ENCODE measurements at places on chromosomes 7 and 10. TPM values are rescaled to one million over a fixed set of nuclear protein-coding genes. Genes with fewer than 3 reads are reported as not detected.

ANLN gene
- total RNA-seq, result 119 TPM

PRPS1L1 gene
- not detected for total RNA-seq

CRTAC1 gene
- total RNA-seq, result not detected

ZYX gene
- 71.7 TPM for total RNA-seq

SEMA3A gene
- total RNA-seq, result 37.4 TPM

OR2A12 gene
- total RNA-seq, result not detected

DNA2 gene
- total RNA-seq, result 13.0 TPM

HMX3 gene
- not detected for total RNA-seq

AKR1B15 gene
- not detected for total RNA-seq

PCDH15 gene
- not detected for total RNA-seq

TFEC gene
- total RNA-seq, result not detected

SLC26A5 gene
- not detected for total RNA-seq

GPER1 gene
- total RNA-seq, result 2.6 TPM

NUDT13 gene
- 3.2 TPM for total RNA-seq

DOCK4 gene
- total RNA-seq, result 43.6 TPM

PMS2 gene
- total RNA-seq, result 23.3 TPM

TRIM74 gene
- not detected for total RNA-seq

FEZF1 gene
- not detected for total RNA-seq

CACNB2 gene
- total RNA-seq, result 1.3 TPM

TMEM176A gene
- total RNA-seq, result not detected

TOMM7 gene
- 135 TPM for total RNA-seq

MLXIPL gene
- total RNA-seq, result not detected

LRRC4 gene
- under 0.01 TPM for total RNA-seq

SRRM3 gene
- 0.64 TPM for total RNA-seq

TRPV5 gene
- total RNA-seq, result not detected

URGCP gene
- total RNA-seq, result 25.8 TPM

GJD4 gene
- total RNA-seq, result not detected

NPS gene
- total RNA-seq, result not detected

EN2 gene
- not detected for total RNA-seq

CEP41 gene
- 9.7 TPM for total RNA-seq

HMX2 gene
- total RNA-seq, result not detected

NPSR1 gene
- not detected for total RNA-seq

CALY gene
- not detected for total RNA-seq

GTF2I gene
- 166 TPM for total RNA-seq

UPK3B gene
- not detected for total RNA-seq

GBX1 gene
- not detected for total RNA-seq

All from fibroblast of villous mesenchyme (primary cell).